Stimulated activated CD4-positive, alpha-beta T cell treated with anti-CD3 and anti-CD28 coated beads, Interleukin-12 subunit alpha, Interleukin-12 subunit beta, amount 100 ng/mL, for 48 hours (primary cell): ENCODE measurements at places on chromosomes 5 and 9.

DNA sequence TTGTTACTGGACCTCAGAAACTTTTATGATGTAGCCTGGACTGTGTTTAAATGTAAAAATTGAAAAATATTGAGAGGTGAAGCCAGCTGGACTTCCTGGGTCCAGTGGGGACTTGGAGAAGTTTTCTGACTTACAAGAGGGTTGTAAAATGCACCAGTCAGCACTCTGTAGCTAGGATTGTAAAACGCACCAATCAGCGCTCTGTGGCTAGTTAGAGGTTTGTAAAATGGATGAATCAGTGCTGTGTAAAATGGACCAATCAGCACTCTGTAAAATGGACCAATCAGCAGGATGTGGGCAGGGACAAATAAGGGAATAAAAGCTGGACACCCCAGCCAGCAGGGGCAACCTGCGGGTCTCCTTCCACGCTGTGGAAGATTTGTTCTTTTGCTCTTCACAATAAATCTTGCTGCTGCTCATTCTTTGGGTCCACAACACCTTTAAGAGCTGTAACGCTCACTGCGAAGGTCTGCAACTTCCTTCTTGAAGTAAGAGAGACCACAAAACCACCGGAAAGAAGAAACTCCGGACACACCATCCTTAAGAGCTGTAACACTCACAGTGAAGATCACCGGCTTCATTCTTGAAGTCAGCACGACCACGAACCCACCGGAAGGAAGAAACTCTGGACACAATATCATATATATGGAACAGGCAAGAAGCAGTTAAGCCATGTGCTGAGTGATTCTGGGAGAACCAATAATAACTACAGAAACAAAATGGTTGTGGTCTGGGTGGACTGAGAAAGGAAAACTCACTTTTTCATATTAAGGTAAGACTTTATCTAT is 201.3 kb downstream of the GABRG2 start:
- DNase-seq: no peak

DNA sequence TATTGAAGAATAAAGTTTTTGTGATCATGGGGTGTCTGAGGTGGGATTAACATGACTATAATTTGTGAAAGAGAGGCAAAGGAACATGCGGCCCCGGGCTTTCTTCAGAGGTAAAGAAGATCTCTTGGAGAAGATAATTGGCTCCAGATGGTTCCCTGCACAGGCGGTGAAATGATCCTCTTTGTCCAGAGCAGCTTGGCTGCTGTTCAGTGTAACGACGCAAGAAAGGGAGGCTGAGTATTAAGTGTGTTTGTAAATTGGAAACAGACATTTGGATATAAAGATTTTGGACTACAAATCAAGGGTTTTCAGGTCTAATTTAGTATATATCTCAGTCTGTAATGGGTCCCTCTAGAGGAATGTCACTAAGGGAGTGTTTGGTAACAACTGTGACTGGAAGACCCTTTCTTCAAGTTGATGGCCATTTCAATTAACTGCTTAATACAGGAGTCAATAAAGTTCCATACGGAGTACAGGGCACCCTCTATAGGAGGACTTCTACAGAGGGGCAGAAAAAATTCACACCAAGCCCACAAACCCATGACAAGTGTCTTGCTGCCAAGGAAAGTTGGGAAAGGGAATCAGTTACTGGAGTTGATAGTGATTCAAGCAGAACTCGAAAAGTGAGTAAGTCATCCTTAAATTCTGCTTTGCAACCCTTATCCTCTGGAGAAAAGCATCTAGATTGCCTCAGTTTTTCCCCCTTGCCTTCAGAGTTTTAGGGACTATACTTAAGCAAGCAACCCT is 4.1 kb downstream of the EQTN start:
- DNase-seq: no peak

DNA sequence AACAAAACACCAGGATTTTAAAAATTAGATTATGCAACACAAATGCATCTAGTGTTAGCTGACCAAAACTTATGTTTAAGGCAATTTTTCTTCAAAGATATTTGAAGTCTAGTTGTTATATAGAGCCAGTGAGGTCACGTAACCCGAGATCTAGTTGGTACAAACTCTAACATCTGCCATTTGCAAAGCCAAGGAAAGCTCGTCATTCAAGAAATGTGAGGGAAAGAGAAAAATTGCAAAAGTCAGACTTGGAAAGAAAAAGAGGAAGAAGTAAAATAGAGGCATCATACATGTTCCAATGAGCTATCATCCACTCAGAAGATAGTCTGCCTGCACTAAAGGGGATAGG is 293.4 kb upstream of the PUM3 start:
- DNase-seq: no peak

DNA sequence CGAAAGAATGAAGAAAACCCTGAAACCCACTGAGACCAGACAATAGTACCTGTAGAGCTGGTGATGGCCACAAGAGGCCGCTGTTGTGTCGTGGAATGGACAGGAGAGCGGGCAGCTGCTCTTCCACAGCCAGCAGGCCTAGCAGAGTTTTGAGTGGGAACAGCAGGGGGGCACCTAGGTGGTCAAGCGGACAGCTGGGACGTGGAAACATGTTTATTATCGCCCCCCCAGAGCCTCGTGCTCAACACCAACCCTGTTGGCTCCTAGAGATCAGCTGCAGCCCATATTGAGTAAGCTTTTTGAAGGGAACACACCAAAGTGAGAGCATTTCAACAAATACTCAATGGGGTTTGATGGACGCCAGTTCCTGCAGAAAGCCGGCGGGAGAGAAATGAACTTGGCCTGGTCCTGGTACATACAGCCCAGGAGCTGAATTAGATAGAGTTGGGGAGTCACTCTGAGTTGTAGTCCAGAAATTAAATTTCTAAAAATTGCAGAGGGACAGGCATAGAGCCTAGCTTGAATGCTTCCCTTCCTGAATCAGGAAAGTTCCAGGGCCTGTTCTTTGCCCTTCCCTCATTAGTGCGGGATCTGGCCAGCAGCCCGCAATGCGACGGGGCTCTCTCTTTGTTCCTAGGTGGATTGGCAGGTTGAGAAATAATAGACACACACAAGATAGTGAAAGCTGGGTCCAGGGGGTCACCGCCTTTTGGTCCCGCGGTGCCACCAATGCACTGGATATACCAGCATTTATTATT is 33.8 kb downstream of the MFAP3 start:
- DNase-seq: peak; percentile 88

DNA sequence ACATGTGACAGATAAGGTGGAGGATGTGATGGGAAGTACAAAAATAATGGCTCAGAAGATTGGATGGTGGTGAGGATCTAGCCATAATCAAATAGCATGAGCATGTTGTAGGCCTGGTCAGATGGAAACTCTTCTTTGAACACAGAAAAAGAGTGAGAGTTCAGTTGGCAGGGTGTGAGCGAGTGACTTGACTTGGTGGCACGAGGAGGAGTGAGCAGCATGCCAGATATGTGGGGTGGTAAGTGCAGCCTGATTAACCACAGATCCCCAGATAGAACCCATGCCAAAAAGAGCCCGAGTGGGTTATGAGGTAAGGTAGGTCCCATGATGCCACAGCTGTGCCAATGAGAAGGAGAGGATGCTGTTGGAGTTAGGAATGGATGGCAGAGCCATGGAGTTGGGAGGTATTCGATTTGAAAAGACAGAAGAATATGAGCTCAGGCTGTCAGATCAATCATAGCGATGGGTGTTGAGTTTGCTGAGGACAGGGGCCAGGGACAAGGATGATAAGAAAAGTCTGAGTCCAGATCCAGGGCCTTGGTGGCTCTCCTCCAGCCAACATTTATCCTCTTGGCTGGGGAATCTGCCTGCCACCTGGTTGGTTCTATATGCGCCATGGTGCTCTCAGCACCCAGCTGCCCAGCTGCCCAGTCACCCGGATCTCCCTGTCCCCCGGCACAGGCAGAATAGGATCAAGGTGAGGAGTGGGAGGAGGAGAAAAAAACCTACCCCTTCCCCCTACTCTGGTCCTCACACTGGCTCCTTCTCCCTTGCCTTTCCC is 16.5 kb downstream of the GARNL3 start:
- DNase-seq: no peak

GRCh38 chr9:18338042-18338441 is 135.9 kb upstream of the ADAMTSL1 start:
- no peak for DNase-seq

- no peak for DNase-seq
Measured at GRCh38 chr5:13943676-13944075, 812 bp downstream of the DNAH5 start.

DNA sequence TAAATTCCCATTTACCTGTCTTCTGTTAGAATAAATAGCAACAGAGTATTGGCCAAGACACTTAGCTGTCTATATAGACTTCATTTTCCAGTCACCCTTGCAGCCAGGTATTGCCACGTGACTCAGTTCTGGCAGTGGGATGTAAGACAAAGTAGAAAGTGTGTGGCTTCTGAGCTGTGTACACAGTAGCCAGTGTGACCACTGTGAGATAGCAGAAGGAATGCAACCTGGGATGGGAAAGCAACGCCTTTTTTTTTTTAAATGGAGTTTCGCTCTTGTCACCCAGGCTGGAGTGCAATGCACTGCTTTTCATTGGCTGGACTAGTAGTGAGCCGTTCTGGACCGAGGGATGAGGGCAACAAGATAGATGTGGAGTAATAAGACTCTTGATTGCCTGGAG is 64.5 kb upstream of the UBTD2 start:
- no peak for DNase-seq

DNA sequence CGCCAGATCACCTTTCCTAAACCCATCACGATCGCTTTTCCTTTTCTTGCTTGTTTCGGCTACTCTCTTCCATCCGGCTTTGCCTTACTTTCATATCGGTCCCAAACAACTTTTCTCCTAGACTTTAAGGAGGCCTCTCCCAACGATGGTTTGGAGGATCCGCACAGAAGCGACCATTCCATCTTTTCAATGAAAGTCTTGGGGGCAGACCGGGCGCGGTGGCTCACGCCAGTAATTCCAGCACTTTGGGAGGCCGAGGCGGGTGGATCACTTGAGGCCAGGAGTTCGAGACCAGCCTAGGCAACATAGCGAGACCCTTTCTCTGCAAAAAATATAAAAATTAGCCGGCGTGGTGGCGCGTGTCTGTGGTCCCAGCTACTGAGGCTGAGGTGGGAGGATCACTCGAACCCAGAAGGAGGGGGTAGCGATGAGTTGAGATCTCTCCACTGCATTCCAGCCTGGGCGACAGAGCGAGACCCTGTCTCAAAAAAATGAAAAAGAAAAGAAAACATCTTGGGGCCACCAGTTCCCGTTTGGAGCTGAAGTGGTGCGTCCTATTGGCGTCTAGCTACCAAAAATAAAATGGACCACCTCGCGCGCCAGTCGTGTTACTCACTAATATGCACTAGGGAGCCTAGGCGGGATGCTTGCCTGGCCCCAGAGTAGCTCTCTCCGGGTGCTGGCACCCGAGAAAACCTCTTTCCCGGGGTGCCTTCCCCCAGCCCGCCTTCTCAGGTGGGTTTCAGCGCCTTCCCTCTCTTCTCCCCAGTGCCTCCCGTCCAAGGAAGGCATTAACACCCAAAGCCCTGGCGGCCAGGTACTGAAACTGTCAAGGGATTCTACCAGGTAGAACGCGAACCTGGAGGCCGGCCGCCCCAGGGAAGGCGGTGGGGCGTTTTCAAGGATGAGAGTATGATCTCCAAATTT is 800 bp upstream of the AP3B1 start:
- peak; percentile 2 for DNase-seq

DNA sequence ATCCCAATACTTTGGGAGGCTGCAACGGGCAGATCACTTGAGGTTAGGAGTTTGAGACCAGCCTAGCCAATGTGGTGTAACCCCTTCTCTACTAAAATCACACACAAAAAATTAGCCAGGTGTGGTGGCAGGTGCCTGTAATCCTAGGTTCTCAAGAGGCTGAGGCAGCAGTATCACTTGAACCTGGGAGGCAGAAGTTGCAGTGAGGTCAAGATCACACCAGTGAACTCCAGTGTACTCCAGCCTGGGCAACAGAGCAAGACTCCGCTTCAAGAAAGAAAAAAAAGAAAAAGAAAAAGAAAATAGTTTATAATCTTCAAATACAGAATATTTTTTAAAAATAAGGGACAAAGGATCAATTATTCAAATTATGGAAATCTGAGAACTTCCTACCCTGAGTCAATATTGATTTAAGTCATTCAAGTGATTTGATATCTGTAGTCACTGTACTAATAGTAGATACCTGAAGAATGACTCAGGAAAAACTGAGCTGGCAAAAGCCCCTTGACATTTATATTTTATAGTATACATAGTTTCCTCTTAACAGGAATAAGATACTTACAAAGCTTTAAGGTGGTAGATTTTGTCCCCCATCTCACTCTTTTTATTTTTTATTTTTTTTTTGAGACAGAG is 61.8 kb downstream of the PTBP3 start:
- no peak for DNase-seq

GRCh38 chr9:92660266-92660665 is 9.7 kb downstream of the IPPK start:
- DNase-seq: no peak
